ENCODE measurements at places on chromosomes 6 and 20.

GRCh38 chr20:50112512-50113419, at the start of gene UBE2V1:
Gene UBE2V1, minus strand, starts transcription at chr20:50113150. Its CDS starts 22 bp downstream, at chr20:50113128.
- DNase-seq = peak; percentile 68

DNA sequence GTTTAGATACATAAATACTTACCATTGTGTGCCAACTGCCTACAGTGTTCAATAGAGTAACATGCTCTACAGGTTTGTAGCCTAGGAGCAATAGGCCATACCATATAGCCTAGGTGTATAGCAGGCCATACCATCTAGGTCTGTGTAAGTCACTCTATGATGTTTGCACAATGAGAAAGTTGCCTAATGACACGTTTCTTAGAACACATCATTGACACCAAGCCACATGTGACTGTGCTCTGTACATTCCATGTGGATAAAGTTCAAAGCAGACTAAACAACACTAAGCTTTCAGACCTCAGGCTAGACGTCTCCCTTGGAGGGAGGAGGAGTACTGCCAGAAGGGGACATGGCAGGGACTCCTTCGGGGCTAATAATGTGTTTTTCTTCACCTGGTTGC, 93.6 kb downstream of the KIF16B start:
- DNase-seq = no peak

DNA sequence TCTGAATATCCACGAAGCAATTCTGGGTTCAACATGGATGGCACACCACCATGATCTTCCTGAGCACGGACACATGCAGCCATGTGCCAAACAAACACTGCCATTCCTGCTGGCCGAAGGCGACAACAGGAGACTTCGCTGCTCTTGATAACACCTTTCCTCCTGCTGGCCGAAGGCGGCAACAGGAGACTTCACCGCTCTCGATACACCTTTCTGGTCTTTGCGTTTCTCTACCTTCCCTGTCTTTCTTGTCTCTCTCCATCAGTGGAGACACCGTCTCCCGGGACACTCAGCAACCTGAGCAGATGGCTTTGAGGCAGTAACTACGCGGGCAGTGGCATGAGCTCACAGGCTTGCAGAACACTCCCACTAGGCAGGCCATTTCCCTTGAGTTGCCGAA, 54.9 kb upstream of the MPC1 start:
- DNase-seq = no peak

DNA sequence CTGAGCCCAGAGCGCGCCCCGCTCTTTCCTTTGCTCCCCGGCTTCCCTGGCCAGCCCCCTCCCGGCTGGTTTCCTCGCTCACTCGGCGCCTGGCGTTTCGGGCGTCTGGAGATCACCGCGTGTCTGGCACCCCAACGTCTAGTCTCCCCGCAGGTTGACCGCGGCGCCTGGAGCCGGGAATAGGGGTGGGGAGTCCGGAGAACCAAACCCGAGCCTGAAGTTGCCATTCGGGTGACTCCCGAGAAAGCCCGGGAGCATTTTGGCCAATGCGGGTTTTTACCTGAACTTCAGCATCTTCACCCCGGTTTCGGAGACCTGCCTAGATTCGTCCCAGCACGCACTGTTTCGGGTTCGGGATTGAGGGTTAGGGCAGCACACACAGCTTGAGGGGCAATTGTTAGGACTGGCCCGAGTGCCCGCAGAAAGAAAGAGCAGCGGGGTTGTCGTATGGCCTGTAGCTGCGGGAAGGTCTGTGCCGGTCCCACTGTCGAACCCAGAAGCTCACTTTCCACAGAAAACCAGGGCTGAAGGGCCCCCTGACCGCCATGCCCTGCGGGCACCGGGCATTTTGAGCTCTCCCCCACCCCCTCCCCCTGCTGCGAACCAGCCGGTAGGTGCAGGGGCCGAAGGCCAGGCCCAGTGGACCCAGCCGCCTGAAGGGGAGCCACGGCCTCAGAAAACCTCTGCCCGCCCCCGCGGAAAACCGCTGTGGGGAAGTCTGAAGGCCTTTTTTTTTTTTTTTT, 2.1 kb downstream of the FOXP4 start:
- DNase-seq = no peak

Measured in kidney glomerular epithelial cell (primary cell).